Cardiac muscle cell (in vitro differentiated cells and primary cell): ENCODE measurements at places on chromosomes 1 and 21. TPM values are rescaled to one million over a fixed set of nuclear protein-coding genes. Genes with fewer than 3 reads are reported as not detected.

Gene MYBPH
- total RNA-seq, result 0.53 and 1.4 TPM in 2 replicates

Gene HSD3B1
- 0.27 TPM in 1 of 2 replicates, not detected in the other for total RNA-seq

Gene BRINP2
- 8.9 and 20.6 TPM in 2 replicates for total RNA-seq

- DNase-seq, result no peak
Measured at GRCh38 chr1:81607086-81607485, 193.6 kb upstream of the ADGRL2 start.

DNA sequence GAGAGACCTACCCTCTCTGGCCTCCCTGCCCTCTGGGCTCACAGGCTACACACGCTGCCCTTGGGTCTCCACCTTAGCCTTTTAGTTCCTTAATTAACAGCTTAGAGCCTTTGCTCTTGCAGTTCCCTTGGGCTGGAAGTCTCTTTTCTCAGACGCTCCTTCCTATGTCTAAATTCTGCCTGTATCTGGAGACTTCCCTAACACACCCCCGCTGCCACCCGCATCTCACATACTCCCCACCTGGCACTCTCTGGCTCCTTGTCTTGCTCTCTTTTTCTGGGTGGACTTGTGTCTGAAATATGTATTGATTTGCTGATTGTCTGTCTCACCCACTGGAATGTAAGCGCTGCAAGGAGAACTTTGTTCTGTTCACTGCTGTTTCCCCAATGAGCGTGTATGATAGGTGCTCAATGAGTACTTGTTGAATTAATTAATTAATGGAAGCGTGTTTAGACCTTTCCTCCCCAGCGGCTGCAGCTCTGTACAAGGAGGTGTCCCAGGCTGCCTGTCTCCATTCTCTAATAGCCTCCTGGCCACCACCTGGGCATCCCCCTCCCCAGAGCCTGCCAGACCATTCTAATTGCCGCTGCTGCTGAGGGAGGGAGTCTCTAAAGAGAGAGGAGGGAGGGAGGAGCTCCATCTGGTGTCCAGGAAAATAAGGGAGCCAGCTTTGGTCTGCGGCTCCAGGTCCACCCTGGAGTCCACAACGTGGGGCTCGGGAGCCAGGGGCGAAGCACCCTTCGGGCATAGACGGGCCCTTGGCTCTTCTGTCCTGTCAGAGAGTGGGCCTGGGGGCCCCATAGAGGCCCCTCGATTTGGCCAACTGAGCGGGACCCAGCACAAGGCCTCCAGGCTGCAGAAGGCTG lies 95.4 kb downstream of the RNF220 start:
- DNase-seq, result peak; percentile 59

- DNase-seq, result no peak
Measured at GRCh38 chr21:35212393-35213127, 163.5 kb upstream of the RUNX1 start.

GRCh38 chr1:109027841-109028240 lies 14.1 kb downstream of the WDR47 start:
- no peak for DNase-seq

GRCh38 chr1:10864776-10865175 lies 68.3 kb upstream of the CASZ1 start:
- no peak for DNase-seq

GRCh38 chr21:36504067-36505058 lies 24.4 kb upstream of the CLDN14 start:
- DNase-seq, result peak; percentile 68

GRCh38 chr1:63912643-63913042 lies 138.8 kb downstream of the ROR1 start:
- no peak for DNase-seq

- DNase-seq, result no peak
Measured at GRCh38 chr1:184116287-184116686, 64.8 kb downstream of the TSEN15 start.

- DNase-seq, result no peak
Measured at GRCh38 chr1:204990721-204991341, 52.2 kb upstream of the CNTN2 start.

- no peak for DNase-seq
Measured at GRCh38 chr1:180906511-180906910, 6.2 kb upstream of the KIAA1614 start.

- DNase-seq, result peak; percentile 84
Measured at GRCh38 chr1:28601696-28602095, 9.6 kb downstream of the RAB42 start.

DNA sequence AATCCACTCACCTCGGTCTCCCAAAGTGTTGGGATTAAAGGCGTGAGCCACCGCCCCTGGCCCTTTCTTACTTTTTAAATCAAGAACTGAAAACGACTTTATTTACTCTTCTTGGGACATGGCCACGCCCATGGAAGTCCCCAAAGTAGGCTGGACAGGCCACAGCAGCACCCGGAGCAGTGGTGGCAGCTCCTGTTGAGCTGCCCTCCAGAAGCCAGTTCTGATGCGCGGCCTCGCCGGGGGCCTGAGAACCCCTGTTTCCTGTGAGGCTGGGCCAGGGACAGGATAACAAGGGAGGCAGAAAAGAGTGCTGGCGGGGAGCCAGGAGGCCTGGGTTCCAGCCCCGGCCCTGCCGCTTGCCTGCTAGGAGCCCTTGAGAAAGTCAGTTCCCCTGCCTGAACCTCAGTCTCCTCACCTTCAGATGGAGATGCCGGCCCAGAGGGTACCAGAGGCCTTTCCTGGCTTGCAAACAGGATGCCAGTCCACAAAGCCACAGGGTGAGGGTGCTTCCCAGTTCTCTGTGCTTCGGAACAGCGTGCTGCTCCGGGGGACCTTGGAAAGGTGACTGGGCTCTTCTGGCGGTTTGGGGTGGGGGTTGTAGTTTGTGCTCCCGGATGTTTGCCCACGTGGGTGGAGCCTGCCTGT lies 59.4 kb downstream of the RUNX3 start:
- DNase-seq, result no peak

GRCh38 chr1:19315378-19316198 lies 3.5 kb downstream of the SLC66A1 start:
- peak; percentile 47 for DNase-seq
